RPMI7951 (cell line): ENCODE measurements at places on chromosomes 12 and 14. TPM values are rescaled to one million over a fixed set of nuclear protein-coding genes. Genes with fewer than 3 reads are reported as not detected.

The TAS2R8 gene
- total RNA-seq: 0.20 TPM in 1 of 2 replicates, not detected in the other

The SLC6A13 gene
- 0.36 TPM in 1 of 2 replicates, not detected in the other for total RNA-seq

The KRT77 gene
- total RNA-seq: not detected in 2 replicates

The PPFIA2 gene
- total RNA-seq: 0.20 TPM in 1 of 2 replicates, not detected in the other

The PAPOLA gene
- total RNA-seq: 60.3 and 75.5 TPM in 2 replicates

The RNF212B gene
- total RNA-seq: not detected in 2 replicates

The SYCP3 gene
- total RNA-seq: 0.20 TPM in 1 of 2 replicates, not detected in the other

The FKBP3 gene
- 46.0 and 46.6 TPM in 2 replicates for total RNA-seq
